ENCODE measurements at places on chromosomes 1 and 21. TPM values are rescaled to one million over a fixed set of nuclear protein-coding genes. Genes with fewer than 3 reads are reported as not detected.

The WDR77 gene
- 40.6 TPM for total RNA-seq

DNA sequence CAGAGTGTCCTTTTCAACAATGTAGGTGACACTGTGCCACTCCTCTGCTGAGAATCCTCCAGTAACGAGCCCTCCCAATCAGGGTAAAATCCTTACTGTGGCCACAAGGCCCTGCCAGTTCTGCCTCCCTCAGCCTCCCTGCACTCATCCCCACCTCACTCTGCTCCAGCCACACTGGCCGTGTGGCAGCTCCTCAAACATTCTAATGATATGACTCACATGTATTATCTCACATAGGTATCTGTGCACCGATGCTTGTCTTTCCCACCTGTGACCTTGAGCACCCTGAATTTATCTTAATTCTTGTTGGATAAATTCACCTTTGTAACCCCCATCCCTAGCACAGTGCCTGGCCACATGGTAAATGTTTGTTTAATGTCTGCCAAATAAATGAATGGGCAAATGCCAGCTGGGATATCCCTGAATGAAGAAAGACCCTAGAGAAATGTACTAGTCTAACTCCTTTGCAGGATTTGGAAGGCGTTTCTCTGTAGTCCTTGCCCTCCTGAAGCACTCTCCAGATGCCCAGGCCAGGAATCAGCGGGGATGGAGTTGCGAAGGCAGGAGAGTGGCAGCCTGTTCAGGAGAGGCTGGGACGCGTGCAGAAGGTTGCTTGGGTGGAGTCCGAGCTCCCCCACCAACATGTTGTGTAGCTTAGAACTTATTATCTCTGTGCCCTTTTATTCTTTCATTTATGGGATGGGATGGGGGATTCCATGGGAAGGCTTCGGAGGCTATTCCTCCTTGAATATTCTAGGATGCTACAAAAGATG, 106.0 kb downstream of the TMEM53 start:
- H3K4me3 ChIP-seq, result no peak overlapping the region
- H3K27ac ChIP-seq, result no peak overlapping the region
- no peaks in the 10 kb centered on the region for H3K4me1 ChIP-seq
- no peak for DNase-seq
- H3K27me3 ChIP-seq, result no peaks in the 10 kb centered on the region
- no peaks in the 10 kb centered on the region for H3K36me3 ChIP-seq

- H3K36me3 ChIP-seq, result no peaks in the 10 kb centered on the region
- no peaks in the 10 kb centered on the region for H3K27me3 ChIP-seq
- no peak overlapping the region for H3K4me3 ChIP-seq
- H3K27ac ChIP-seq, result no peak overlapping the region
- DNase-seq, result no peak
Observed at GRCh38 chr1:215923129-215923824, 356.2 kb downstream of the KCTD3 start.

- H3K4me1 ChIP-seq, result no peaks in the 10 kb centered on the region
- no peak overlapping the region for H3K27ac ChIP-seq
- no peak for DNase-seq
- no peak overlapping the region for H3K4me3 ChIP-seq
- no peaks in the 10 kb centered on the region for H3K27me3 ChIP-seq
Observed at GRCh38 chr1:156009404-156009803, 11.3 kb downstream of the SSR2 start.

DNA sequence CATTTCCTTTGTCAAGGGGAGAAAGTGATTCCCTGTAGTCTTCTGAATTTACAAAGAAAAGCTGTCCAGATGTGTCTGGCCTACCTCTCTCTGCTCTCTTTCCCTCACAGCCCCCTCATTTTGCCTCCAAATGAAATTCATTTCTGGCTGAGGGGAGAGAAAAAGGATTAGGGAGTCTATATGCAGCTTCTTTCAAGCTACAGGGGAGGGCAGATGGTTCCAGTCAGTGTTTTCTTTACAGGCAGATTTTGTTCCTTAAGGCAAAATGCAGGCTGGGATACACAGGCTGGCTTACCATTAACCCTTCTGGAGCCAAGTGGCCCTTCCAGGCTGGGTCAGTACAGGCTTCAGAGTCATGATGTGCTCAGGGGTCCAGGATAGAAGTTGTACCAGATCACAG, 198.1 kb upstream of the USP24 start:
- H3K36me3 ChIP-seq, result no peaks in the 10 kb centered on the region
- H3K27me3 ChIP-seq, result no peaks in the 10 kb centered on the region
- DNase-seq, result no peak
- H3K4me1 ChIP-seq, result no peaks in the 10 kb centered on the region
- no peak overlapping the region for H3K27ac ChIP-seq

DNA sequence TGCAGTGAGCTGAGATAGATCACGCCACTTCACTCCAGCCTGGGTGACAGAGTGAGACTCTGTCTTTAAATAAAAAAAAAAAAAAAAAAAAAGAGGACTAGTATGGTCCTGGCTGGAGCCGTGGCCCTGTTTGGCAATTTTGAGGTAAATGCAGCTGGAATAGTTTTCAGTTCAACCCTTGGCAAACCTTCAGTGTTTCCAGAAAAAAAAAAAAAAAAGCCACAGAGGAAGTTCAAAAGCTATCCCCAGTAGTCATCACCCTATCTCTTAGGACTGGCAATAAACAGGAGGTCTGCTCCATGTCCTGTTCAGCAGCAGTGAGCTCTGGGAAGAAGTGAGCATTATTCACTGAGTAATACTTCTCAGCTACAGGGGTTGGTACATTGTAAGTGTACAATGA, 56.8 kb upstream of the ERRFI1 start:
- peaks cover 35% of the 10 kb centered on the region for H3K4me1 ChIP-seq
- H3K27me3 ChIP-seq, result no peaks in the 10 kb centered on the region
- no peaks in the 10 kb centered on the region for H3K36me3 ChIP-seq
- H3K27ac ChIP-seq, result peak overlapping the region; percentile 66
- no peak overlapping the region for H3K4me3 ChIP-seq

All from thoracic aorta (tissue), 2 donors.